HS-27A (cell line): ENCODE measurements at places on chromosomes 11 and 22.

- DNase-seq: peak; percentile 71
Observed at GRCh38 chr11:45092901-45093760, 53.3 kb upstream of the PRDM11 start.

GRCh38 chr11:114216796-114217180 is 79.4 kb upstream of the NNMT start:
- DNase-seq: no peak

GRCh38 chr22:34454598-34454997 is 534.3 kb upstream of the LARGE1 start:
- no peak for DNase-seq

DNA sequence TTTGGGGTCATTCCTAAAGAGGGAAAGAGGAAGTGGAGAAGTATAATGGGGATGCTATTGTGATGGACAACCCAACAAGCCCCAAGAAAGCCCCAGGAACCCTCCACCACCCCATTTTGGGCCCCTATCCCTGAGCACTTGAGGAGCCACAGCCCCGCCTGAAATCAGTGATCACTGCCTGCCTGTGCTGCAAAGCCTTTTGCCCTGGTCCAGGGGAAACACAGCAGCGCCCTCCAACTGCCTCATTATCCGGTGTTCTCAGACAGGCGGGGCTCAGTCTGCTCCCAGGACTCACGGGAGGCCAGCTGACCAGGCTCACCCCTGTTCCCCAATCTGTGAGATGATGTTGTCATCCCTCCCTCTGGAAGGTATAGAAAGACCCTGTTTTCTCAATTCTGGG is 44.7 kb upstream of the TTC12 start:
- no peak for DNase-seq

GRCh38 chr11:75583718-75584658 is 21.9 kb downstream of the SERPINH1 start:
- DNase-seq: no peak

- no peak for DNase-seq
Observed at GRCh38 chr11:65016705-65017104, 2.7 kb downstream of the ARL2 start.

GRCh38 chr11:15714641-15715399 is 600.1 kb downstream of the INSC start:
- DNase-seq: no peak

- DNase-seq: no peak
Observed at GRCh38 chr11:42770444-42771065, 541.2 kb upstream of the API5 start.

DNA sequence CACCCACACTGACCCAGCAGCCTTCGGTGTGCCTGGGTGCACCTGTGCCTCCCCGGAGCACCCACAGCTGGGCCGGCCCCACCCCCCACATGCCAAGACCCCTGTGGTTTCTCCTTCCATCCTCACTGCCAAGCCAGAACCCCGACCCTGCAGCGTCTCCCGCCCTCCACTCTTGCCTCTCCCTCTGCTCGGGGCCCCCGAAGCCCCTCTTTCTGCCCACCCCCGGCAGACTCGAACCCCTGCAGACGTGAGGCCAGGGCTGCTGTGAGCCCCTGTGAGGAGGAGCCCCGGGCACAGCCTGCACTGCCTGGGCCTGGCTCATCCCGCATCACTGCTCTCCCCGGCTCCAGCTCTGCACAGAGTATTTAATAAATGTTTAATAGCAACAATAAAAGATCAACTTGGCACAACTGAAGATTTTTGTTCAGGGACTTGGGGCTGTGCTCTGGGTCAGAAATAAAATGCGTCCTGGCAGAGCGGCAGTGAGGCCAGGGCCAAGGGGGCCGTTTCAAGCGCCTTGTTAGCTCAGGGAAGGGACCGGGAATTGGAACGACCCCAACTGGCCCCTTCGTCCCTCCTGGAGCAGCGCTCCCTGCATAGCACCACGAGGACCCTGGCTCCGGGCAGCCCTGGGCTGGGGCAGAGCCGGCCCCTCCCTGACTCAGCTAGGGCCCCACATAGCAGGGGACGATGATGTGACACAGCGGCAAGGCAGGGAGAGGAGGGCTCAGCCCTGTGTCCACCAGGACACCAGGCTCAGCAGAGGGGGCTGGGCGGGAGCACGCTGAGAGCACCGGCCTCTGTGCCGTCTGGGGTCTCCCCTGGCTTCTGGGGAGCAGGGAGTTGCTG is 520.8 kb downstream of the BRD1 start:
- no peak for DNase-seq
